ENCODE measurements at places on chromosomes 5 and 9.

DNA sequence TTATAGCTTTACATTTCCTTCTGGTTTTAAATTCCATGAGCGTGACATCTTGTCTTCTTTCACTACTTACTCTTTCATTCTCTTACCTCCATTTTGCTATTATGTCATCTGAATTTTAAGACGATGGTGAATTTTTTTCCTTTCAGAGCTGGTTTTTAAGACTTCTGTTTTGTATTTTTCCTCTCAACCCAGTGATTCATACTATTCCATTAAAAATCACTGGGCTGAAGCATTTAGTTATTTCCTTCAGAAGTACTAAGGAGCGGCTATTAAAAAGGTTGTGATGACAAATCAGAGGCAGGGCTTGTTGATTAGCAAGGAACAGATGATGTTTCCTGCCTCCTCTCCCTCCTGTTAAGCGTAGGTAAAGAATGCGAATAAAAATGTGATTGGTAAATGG lies 16.5 kb downstream of the AGXT2 start:
- no peak for DNase-seq

DNA sequence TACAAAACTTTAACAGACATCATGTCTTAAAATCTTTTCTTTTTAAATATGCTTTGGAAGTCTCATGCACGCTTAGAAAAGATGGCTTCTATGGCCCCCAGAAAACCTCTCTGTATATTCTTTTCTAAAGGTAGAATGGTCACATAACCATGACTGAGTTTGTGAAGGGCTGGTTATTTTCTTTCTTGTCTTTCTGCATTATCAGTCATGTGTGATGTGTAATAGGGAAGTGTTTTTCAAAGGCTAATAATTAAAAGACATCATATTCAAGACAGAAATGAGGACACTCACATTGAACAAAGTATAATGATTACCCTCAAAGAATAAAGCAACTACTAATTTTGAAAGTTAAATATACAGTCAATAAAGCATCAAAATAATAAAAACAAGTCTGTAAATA lies 253.4 kb downstream of the TRPM3 start:
- DNase-seq: no peak

- DNase-seq: peak; percentile 90
These were observed 773 bp downstream of the SQSTM1 start for GRCh38 chr5:179821298-179822058.

- DNase-seq: no peak
These were observed 10.3 kb upstream of the ABL1 start for GRCh38 chr9:130824643-130825350.

GRCh38 chr5:148974642-148975327 lies 88.1 kb downstream of the SH3TC2 start:
- DNase-seq: no peak

- DNase-seq: no peak
These were observed 177.1 kb downstream of the CPLANE1 start for GRCh38 chr5:37071901-37072581.

GRCh38 chr9:133513214-133514100 lies 11.3 kb downstream of the MYMK start:
- no peak for DNase-seq

DNA sequence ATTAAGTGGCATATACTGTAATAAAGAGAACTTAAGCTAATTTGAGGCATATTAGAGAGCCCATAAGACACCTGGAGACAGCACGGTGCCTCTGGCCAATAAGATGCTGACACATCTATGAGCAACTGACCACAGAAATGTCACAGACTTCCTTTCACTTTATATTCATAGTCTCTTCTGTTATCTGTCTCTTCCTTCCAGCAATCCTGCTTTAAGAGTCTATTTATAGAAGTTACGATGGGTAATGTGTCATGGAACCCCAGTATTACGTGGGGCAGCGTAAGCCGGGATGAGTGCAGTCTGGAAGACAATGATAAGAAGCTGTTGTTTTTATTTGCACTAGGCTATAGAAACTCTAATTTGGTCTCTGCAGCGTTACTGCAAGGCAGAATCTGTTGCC lies 136.8 kb downstream of the CFAP90 start:
- no peak for DNase-seq

DNA sequence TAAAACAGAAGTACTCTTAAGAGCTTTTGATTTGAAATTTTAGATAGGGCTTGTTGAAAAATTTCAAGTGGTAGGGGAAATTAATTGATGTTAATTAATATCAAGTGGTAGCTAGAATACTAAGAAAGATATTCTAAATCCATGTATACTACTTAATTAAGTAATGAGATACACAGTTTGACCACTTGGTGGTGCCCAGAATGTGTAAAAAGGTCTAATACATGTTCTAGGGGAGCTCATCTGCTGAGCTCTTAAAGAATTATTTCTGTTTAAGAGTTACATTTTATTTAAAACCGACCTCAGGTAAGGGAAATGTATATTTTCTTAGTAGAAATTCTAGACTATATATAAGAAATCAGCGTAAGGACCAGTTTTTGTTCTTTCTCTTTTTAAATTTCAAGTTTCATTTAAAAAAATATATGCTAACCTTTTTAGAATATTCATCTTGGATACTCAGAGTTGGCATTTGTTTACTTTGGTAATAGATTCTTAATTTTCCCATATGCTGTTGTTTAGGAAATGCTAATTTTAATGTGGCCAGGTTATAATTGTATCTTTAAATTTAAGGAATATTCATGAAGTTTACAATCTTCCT lies 61.5 kb downstream of the LNPEP start:
- no peak for DNase-seq

DNA sequence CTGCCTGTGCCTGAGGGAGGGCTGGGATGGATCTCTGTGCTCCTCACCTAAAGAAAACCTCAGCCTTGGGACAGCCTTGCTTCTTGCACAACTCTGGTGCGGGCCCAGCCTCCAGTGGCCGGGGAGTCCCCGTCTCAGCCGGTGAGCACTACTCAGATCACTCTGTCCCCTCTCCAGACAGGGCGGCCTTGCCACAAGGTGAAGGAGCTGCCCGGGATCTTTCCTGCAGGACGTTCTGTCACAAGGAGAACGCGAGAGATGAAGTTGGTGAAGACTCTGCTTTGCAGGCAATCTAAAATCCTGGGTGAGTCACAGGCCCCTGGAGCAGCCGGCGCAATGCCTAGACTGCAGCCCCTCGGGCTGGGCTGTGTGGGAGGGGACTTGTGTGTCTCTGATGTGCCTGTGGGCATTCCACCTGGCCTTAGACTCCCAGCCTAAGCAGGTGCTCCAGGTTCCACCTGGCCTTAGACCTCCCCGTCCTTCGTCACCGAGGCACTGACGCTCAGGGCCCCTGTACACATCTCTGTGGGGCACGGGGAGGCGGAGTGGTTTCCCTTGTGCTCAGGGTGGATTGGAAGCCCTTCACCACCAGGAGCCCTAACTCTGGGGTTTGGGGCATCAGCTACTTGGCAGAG lies 15.2 kb upstream of the IRX4 start:
- DNase-seq: no peak

Measured in activated T-cell treated with anti-CD3 and anti-CD28 coated beads, Interleukin-2, amount 50 U/mL, for 48 hours (primary cell).